ENCODE measurements at places on chromosomes 2 and 18. TPM values are rescaled to one million over a fixed set of nuclear protein-coding genes. Genes with fewer than 3 reads are reported as not detected.
A peak's percentile ranks its signal among the peaks of the same experiment; 100 is the strongest.

The MOB1A gene
- total RNA-seq: 161 TPM

DNA sequence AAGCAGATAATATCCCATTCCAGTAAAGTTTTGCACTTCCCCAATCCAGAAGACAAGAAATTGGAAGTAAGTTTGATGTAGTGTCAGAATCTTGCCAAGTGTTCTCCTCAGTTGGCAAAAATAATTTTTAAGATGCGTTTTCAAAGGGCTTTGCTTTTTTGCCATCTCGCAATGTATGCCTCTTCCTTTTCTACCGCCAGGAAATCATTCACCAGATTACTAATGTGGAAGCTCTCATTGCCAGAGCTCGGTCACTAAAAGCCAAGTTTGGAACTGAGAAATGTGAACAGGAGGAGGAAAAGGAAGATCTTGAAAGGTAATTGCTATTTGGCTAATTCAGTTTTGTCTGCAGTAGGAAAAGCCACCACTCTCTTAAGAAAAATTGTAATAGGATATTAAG is 110.7 kb downstream of the RAB3GAP1 start:
- no peak for DNase-seq
- H3K27me3 ChIP-seq: no peaks in the 10 kb centered on the region
- peak overlapping the region; percentile 38 for H3K27ac ChIP-seq
- no peaks in the 10 kb centered on the region for H3K4me1 ChIP-seq
- peaks cover 62% of the 10 kb centered on the region for H3K36me3 ChIP-seq

DNA sequence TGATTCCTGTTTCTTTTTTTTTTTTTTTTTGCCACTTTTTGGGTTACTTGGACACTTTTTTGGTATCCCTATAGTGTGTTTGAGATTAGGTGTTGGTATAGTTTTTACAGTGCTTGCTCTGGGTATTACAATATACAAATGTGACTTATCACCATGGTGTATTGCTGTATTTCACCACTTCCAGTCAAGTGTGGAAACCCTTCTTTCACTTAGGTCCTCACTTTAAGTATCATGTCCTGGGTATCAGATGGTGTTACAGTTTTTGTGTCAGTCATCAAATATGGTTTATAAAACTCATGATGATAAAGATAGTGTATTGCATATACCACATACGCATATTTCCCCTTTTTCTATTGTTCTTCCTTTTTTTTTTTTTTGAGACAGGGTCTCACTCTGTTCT is 1.8 kb downstream of the ATP9B start:
- H3K4me3 ChIP-seq: peak overlapping the region; percentile 93
- peaks cover 4% of the 10 kb centered on the region for H3K27me3 ChIP-seq
- H3K36me3 ChIP-seq: no peaks in the 10 kb centered on the region
- no peak for DNase-seq
- H3K27ac ChIP-seq: no peak overlapping the region
- peaks cover 26% of the 10 kb centered on the region for H3K4me1 ChIP-seq

- no peaks in the 10 kb centered on the region for H3K36me3 ChIP-seq
- no peak overlapping the region for H3K4me3 ChIP-seq
These were observed 1287.6 kb upstream of the ZEB2 start for GRCh38 chr2:145807554-145807953.

The GRP gene
- total RNA-seq: not detected

DNA sequence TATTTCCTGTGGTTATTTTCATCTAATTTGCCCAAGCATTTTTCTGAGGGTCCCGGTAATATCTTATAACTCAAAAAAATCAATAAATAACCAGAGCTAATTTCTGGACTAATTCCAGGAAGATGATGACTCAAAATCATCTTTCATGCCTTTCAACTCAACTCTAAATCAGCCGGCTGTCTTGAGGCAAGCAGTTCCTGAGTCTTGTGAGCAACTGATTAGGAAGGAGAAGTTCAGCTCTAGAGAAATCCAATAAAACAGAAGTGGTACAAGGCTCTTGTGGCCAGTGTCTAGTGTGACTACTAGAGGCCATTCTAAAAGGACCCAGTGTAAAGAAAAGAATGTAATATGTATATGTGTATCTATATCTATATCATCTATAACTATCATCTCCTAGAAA is 890.4 kb downstream of the TRIB2 start:
- no peak overlapping the region for H3K27ac ChIP-seq
- no peak for DNase-seq
- no peaks in the 10 kb centered on the region for H3K27me3 ChIP-seq

The SLC4A3 gene
- not detected for total RNA-seq

GRCh38 chr2:157572725-157573124 is 55.9 kb downstream of the ACVR1C start:
- H3K27ac ChIP-seq: no peak overlapping the region
- H3K27me3 ChIP-seq: no peaks in the 10 kb centered on the region
- no peaks in the 10 kb centered on the region for H3K4me1 ChIP-seq
- H3K36me3 ChIP-seq: no peaks in the 10 kb centered on the region

The SERPINB3 gene
- not detected for total RNA-seq

DNA sequence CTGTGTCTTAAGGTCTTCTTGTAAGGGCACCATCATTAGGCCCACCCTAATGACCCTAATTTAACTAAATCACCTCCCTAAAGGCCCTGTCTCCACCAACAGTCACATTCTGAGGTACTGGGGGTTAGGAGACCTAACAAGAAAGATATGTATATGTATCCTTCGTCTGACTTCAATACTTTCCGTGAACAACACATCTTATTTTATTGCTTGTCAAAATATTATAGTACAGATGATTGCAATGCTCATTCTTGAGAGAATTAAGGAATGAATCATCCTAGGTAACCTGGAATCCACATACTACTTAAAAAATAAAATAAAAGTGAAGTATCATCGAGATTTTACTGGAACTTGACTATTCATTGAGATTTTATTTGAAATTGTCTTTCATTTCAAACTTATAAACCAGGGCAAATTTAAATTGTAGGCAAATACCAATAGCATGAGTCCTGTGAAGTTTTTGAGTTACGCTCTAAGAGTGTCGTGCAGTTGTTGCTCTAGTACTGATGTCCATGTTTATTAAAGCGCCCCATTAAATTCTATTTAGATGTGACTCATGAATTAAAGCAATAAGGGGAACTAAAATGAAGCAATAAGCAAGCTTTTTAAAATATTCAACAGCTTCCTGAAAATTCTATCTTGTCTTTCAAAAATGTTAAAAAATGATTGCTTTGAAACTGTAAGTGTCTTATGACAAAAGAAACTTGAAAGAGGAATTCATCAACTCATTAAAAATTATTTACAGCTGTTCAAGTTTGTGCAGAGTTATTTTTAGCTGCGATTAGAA is 40.0 kb downstream of the CCDC102B start:
- no peak overlapping the region for H3K27ac ChIP-seq
- H3K4me1 ChIP-seq: no peaks in the 10 kb centered on the region
- H3K4me3 ChIP-seq: no peak overlapping the region
- DNase-seq: no peak

- no peak overlapping the region for H3K27ac ChIP-seq
- DNase-seq: no peak
- no peak overlapping the region for H3K4me3 ChIP-seq
These were observed 14.9 kb downstream of the L3MBTL4 start for GRCh38 chr18:6399776-6400175.

The TMEM198 gene
- total RNA-seq: 0.62 TPM

GRCh38 chr18:12361770-12362378 is 15.2 kb downstream of the AFG3L2 start:
- H3K4me1 ChIP-seq: no peaks in the 10 kb centered on the region
- H3K36me3 ChIP-seq: peaks cover 85% of the 10 kb centered on the region
- DNase-seq: no peak
- H3K27ac ChIP-seq: no peak overlapping the region
- no peaks in the 10 kb centered on the region for H3K27me3 ChIP-seq

DNA sequence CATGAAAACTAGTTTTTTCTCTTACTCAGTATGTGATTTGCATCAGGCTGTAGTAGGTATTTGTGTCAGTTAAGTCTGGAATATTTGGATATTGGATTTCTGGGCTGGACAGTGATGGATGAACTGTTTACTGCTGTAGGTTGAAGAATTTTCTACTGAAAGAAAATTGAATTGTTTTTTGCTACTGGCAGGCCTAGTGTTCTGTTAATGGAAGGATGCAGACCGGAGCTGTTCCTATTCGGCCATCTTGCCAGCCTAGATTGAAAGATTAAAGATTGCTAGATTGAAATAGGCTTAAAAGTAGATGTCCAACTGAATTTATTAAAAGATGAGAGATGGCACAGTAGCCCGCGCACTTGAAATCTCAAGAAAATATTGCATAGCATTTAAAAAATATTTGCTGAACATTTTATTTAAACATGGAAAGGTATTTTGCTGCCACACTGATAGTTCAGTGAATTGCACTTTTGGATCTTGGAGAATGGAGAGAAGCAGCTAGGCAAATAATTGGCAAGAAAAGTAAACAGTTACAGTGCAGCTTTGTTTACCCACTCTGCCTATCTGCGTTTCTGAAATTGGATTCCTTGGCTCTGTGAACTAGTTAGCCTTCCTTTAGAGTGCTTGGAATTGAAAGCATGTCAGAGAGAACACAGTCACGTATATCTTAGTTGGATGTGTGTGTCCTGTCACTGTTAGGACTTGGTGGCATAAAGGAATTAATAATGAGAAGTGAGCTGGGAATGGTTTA is 54.1 kb downstream of the EPB41L5 start:
- H3K4me1 ChIP-seq: no peaks in the 10 kb centered on the region
- no peaks in the 10 kb centered on the region for H3K36me3 ChIP-seq
- DNase-seq: no peak
- H3K27me3 ChIP-seq: no peaks in the 10 kb centered on the region
- H3K4me3 ChIP-seq: no peak overlapping the region

DNA sequence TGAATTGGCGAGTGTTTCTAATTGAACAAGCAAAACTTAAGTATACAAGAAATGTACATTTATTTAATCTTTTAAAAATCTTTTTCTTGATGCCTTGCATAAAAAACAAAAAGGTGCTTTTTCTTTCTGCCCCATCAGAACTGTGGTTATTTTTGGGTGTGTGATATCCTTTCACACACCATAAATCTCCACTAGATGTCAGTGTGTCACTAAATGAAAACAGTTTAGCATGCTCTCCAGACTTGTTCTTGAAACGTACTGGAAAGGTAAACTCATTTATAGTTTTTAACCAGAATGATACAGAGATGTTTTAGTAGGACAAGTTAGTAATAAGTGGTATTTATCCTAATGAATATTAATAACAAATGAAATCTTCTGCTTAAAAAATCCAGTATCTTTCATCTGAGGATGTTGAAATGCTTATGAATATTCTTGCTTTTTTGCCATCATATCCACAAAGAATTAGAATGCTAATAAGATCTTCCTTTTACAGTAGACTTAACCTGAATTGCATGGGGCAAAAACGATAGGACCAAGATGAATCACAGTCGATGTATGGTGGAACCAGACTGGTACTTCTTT is 96.8 kb downstream of the UBE2E3 start:
- no peaks in the 10 kb centered on the region for H3K36me3 ChIP-seq
- H3K27ac ChIP-seq: no peak overlapping the region
- no peaks in the 10 kb centered on the region for H3K4me1 ChIP-seq
- no peak for DNase-seq
- H3K4me3 ChIP-seq: no peak overlapping the region
- no peaks in the 10 kb centered on the region for H3K27me3 ChIP-seq

The CACNB4 gene
- 0.30 TPM for total RNA-seq

DNA sequence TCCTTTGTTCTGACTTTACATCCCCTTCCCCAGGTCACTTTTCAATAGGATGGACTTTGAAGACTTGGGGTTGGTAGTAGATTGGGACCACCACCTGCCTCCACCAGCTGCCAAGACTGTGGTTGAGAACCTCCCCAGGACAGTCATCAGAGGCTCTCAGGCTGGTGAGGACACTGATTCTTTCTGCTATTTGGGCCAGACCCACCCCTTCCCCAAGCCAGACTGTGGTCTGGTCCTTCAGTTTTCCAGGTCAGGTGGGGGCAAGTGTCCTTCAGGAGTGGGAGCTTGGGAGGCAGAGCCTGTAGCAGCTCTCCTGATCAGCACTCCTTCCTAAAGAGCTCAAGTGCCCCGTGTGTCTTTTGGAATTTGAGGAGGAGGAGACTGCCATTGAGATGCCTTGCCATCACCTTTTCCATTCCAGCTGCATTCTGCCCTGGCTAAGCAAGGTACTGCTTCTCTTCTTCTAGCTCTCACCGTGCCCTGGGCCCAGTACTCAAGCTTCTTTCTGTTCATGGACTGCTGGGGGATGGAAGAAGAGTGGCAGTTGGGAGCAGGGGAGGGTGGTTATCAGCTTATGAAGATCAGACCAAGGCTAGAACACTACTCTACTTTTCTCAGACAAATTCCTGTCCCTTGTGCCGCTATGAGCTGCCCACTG is 1.1 kb downstream of the RNF181 start:
- H3K4me1 ChIP-seq: peaks cover 32% of the 10 kb centered on the region
- H3K4me3 ChIP-seq: peak overlapping the region; percentile 88
- no peak for DNase-seq

- H3K27me3 ChIP-seq: no peaks in the 10 kb centered on the region
- H3K4me3 ChIP-seq: no peak overlapping the region
- peak; percentile 23 for DNase-seq
These were observed 87.3 kb downstream of the PDK1 start for GRCh38 chr2:172643142-172643541.

- no peaks in the 10 kb centered on the region for H3K27me3 ChIP-seq
- no peak for DNase-seq
- H3K27ac ChIP-seq: no peak overlapping the region
These were observed 111.5 kb upstream of the CNGA3 start for GRCh38 chr2:98234776-98235175.

DNA sequence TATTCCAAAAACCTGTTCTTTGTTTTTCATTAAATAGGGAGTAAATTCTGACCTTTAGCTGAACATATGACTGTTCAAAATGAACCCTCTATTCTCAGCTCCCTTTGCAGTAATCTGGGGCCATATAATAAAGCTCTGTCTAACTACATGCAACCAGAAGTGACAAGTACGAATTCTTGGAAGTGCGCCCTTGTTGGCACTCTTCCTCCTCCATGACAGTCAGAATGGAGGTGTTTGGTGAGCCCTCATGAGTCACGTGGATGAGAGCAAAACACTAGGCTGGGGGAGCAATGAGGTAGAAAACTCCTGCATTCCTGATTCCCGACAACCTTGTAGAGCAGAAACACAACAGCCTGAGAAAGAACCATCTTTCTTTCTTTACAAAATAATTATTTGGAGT is 552.9 kb downstream of the FBXO15 start:
- no peak overlapping the region for H3K27ac ChIP-seq
- H3K27me3 ChIP-seq: no peaks in the 10 kb centered on the region
- H3K4me1 ChIP-seq: no peaks in the 10 kb centered on the region
- H3K36me3 ChIP-seq: no peaks in the 10 kb centered on the region

All from CD4-positive, CD25-positive, alpha-beta regulatory T cell (primary cell).